Stimulated activated CD8-positive, alpha-beta memory T cell treated with anti-CD3 and anti-CD28 coated beads, Interleukin-2, amount 100 ng/mL, for 1 hour (primary cell): ENCODE measurements at places on chromosomes 11 and 22.

DNA sequence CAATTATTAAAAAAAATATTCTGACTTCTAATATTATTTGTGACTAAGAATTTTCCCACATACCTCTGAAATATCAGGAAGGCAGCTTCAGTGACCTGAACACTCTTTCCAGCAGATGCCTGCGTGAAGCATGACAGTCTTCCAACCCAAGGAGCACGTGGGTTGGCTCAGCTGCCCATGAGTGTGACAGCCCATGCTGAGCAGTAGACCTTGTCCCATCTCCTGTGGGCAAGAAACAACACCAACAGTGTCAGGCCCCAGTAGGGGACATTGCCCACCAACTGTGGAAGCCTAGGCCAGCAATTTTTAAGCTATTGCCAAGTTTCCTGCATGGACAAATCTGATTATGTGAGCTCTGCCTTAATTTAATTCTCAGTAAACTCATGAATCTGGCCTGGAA is 66.4 kb upstream of the OLFML1 start:
- no peak for DNase-seq

DNA sequence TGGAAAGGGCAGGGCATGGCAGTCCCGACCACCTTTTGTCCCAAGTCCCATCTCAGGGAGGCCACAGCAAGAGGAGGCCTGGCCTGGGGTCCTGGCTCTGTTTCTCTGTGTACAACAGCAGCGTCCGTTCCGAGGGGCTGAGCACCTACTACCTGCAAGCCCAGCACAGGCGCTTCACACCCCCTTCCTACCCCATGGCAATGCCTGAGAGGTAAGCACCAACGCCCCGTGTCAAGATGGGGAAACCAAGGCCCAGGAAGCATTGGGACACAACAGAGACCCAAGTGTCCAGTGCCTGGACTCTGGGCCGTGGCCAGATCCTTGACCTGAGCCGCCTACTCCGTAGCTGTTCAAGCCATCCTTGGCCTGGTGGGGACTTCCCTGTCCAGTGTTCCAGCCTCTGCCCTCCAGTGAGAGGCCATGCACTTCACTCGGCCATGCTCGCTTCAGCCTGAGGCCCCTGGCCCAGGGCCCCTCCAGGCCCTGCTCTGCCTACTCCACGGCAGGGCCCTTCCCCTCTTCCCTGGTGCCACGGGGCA is 14.3 kb upstream of the TCF20 start:
- DNase-seq = no peak

- no peak for DNase-seq
These were observed 16.9 kb downstream of the CTNND1 start for GRCh38 chr11:57778318-57779037.

GRCh38 chr22:20430101-20430719 is 7.4 kb downstream of the SCARF2 start:
- no peak for DNase-seq

DNA sequence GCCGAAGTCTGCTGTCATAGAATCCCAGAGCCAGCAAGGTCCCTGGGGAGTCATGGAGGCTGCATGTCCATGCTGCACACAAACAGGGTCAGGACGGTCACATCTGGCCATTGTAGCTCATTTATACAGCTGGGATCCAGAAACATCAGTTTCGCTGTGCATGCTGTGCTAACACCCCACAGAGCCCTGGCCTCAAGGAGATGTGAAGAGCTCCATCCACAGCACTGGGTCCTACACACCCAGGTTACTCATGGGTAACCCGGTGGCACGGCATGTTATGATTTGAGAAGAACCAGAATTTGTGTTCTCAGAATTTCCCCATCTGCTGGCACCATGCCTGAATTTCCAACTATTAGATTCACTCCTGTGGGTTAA is 146.3 kb upstream of the ARHGAP20 start:
- DNase-seq = no peak

- DNase-seq = no peak
These were observed 116.8 kb downstream of the WNT7B start for GRCh38 chr22:45860201-45860600.

DNA sequence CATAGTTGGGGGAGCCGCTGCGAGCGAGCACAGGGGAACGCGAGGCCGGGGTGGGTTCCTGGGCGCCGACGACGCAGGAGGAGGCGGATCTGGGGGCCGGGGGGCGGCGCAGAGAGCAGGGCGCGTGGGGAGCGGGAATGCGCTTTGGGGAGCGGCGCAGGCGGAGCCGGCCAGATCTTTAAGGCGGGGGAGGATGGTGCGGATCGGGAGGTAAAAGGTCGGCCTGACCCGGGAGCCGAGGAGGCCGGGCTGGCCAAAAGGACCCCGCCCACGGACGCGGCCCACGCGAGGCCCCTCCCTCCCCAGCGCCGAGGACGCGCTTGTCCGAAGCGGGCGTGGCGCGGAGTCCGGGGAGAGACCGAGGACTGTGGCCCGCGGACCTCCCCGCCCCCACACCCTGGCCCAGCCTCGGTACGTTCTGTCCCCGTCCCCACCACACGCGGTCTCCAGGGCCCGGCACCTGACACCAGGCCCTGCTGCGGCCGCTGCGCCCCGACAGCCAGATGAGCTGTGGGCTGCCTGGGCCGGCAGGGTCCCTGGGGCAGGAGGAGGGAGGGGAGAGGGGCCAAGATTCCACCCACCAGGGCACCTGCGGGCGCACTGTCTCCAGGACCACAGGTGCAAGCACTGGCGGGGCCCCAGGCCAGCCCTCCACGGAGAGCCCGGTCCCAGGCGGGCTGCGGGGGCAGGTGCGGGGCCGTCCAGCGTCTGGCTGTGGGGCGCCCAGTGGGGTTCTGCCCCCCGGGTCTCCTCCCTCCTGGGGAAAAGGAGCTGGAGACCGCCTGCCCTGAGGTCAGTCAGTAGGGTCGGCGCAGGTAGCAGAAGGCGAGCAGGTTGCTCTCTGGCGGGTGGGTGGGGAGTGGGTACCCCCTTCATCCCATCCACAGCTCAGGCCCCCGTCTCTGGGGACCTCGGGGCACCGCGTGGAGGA is 10.9 kb downstream of the PIM3 start:
- no peak for DNase-seq

GRCh38 chr11:44120169-44120568 is 24.7 kb downstream of the EXT2 start:
- no peak for DNase-seq

GRCh38 chr22:36562261-36562835 is 33.4 kb upstream of the EIF3D start:
- DNase-seq = no peak

DNA sequence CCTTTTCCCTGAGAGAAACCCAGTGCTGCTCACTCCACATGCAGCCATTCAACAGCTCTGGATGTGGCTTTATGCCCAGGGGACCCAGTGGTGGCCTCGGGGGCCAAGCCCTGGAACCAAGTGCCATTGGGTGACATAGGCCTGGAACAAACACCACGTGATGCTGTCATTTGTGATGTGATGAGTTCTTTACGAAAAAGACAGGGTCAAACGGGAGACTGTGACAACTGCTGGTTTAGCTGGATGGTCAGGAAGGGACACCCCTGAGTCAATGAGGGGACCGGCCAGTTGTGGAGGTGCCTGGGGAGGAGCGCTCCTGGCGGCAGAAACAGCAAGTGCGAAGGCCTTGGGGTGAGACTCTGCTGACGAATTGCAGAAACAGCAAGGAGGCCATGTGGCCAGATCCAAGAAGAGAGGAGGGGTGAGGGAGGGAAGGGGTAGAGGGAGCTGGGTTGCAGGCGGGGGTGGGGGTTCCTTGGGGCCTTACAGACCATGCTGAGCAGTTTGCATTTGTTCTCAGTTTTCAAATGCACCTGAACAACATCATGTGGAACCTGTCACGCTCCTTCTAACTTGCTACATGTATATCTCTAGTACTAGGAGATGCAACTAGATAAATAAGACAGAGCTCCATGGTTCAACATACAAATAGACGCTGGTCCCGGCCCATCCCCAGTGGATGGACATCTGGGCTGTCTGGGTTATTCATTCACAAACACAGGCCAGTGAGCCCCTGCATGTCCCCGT is 56.1 kb downstream of the IGLL5 start:
- DNase-seq = no peak

GRCh38 chr22:36580846-36581245 is 51.9 kb upstream of the EIF3D start:
- no peak for DNase-seq
